ENCODE measurements at places on chromosomes 1 and 21. TPM values are rescaled to one million over a fixed set of nuclear protein-coding genes. Genes with fewer than 3 reads are reported as not detected.

Gene SWT1
- 4.6 TPM for total RNA-seq

Gene VANGL1
- 12.9 TPM for total RNA-seq

Gene HRNR
- total RNA-seq = not detected

Gene PBX1
- total RNA-seq = 37.2 TPM

Gene GCSAML
- 0.14 TPM for total RNA-seq

Gene SPRR2B
- total RNA-seq = not detected

GRCh38 chr1:163106364-163106987 lies 37.3 kb downstream of the RGS4 start:
- peak; percentile 76 for DNase-seq

GRCh38 chr1:102772831-102773230 lies 335.5 kb downstream of the COL11A1 start:
- no peak for DNase-seq

GRCh38 chr1:208644401-208645160 lies 400.4 kb upstream of the PLXNA2 start:
- DNase-seq = no peak

DNA sequence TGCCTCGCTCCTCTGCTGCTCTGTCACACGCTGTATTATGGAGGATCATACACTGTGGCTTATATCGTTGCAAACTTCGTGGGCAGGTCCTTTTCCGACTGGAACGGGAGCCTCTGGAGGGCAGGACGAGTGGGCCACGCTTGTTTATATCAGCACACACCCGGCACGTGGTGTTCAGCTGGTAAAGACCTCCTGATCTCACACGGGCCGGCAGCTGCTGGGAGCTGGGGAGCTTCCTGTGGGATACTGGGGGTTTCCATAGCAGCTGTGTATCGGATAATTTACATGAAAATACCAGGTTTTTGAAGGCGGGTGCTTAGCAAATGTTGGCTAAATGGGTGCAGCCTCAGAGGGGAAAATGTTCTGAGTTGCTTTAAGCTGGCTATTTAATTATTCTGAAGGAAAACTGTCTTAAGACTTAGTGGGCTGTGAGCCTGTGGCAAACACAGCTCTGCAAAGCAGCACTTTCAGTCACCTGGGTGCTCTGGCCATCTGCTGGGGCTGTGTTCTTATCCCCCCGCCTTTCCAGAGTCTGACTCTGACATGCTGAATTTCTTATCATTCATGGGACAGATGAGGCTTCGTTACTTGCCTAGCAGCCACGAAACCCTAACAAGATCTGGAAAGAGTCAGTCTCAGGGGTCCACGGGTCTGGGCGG lies 103.6 kb upstream of the GCLM start:
- DNase-seq = no peak

DNA sequence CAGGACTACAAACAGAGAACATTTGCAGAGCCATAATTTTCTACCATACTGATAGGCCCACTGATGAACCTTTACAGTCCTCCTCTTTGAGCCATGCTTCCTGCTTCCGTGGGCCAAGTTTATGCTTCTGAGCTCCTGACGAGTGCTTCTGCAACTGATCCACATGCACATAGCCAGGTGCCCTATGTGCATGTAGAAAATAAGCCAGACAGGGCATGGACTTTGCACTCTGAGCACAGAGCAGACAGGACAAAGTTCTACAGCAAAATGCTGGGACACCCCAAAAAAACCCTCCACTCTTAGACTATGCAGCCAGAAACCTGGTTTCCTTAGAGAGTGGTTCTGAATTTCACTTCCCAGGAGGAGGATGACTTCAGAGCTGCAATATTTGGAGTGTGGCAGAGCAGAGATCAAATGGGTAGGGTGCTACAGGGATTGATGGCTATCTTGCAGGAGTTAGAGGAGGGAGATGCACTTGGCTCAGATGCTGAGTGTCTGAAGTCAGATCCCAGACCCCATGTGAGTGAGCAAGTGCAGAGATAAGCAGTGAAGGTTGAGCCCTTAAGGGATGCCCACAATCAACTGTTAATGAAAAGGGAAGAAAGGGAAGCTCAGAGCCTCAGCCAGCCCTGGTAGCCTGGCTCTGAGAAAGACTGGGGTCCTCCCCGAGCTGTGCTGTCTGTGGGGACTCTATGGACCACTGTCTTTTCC lies 230.9 kb downstream of the DUSP10 start:
- no peak for DNase-seq

DNA sequence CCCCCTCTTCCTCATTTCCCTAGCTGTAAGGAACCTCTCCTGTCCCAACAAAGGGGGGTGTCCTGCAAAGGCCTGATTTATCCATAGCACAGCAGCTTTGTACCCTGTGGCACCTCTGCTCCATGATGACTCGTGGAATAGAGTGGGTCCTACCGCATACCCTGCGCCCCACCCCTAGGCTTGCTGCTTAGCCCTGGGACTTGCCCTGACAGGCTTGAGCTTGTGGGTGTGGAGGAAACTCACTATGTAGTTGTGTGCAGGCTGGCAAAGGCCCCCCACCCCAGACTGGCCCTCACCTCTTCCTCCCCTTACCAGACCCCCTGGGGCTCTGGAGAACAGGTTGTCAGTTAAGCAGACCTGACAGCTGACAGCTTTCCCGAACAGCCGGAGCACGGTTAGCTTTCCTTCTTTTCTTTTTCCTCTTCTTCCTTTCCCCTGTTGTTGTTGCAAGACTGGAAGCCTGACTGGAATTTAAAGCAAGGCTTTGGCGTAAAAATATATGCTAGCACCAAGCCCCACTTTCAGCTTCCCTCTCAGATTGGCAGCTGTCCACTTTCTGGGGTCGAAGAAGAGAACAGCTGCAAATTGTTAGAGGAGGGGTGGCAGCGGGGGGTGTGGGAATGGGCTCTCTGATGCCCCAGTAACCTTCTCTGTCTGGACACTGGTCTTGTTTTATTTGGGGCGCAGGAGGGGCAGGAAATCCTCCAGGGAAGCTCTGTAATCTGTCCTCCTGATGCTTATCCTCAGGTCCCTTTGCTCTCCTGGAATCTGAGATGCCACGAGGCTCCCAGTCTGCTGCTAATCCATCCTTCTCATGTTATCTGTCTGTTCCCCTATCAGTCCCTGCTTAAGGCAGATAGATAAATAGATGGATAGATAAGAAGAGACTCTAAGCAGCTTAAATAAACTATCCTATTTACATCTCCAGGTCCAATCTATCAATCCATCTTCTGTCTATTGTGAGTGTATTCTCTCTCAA lies 134.6 kb downstream of the BRINP2 start:
- DNase-seq = no peak

- peak; percentile 77 for DNase-seq
Observed at GRCh38 chr1:219701476-219701875, 88.6 kb upstream of the ZC3H11B start.

- no peak for DNase-seq
Observed at GRCh38 chr21:42478504-42478903, 17.5 kb downstream of the RSPH1 start.

DNA sequence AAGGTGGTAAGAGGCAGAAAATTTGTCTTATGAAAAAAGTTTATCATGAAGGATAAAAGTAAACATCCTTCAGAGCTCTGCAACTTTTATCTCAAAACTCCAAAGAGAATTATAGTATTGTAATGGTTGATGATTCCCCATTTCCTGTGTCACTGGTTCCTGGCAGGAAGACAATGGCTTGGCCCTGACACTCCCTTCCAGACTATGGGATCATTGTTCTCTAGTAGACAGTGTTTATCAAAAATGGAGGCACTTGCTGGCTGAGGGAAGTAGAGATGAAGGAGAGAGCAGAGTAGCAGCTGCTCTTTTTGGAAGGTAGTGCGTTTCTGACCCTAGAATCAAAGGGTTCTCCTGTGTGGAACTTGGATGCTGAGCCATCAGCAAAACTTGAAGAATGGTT lies 145.9 kb upstream of the ATP1B1 start:
- DNase-seq = no peak

DNA sequence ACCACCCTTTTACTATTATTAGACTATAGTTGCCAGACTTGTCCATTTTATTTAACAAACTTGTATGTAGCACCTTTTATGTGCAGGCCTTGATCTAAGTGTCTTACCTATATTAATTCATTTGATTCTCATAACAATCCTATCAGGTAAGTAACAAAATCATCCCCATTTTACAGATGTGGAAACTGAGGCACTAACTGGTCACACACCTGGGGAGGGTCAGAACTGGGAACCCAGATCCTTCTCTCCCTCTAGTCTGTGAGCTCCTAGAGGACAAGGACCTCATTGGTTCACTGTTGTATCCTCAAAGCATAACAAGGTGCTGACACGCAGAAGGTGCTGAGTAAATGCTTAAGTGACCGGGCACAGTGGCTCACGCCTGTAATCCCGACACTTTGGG lies 14.9 kb downstream of the FBXO2 start:
- DNase-seq = no peak

Data from astrocyte (in vitro differentiated cells and primary cell).